ENCODE measurements at places on chromosomes 2 and 18. TPM values are rescaled to one million over a fixed set of nuclear protein-coding genes. Genes with fewer than 3 reads are reported as not detected.

Gene DYNAP
- 0.13 TPM for polyA plus RNA-seq

Gene TRABD2A
- polyA plus RNA-seq, result 5.5 TPM

Gene RNMT
- 181 TPM for polyA plus RNA-seq

DNA sequence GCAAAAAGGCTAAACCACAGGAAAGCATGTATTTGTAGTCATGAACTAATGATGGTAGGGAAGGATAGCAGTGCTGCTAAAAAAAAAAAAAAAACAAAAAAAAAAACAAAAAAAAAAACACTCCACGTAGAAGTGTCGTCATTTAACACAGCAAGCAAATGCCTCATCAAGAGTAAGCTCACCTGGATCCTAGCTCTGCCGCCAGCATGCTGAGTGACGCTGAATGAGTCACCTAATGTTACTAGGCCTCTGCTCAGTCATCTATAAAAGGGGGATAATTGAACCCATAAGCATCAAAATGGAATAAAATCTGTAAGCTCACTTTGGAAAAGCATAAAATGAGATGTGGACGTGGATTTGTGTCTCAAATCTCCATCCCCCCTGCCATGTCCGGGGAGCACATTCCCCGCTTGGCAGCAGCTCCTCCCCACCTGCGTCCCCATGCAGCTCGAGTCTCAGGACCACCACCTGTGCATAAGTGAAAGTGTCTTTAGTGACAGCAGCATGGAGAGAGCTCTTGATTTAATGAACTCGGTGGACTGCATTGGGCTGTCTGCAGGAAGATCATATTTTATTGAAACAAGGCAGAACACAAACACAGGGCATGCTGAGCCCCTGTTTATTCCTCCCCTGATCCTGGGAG, 427.5 kb downstream of the LRATD1 start:
- H3K4me1 ChIP-seq, result no peaks in the 10 kb centered on the region
- no peak for DNase-seq
- no peaks in the 10 kb centered on the region for H3K27me3 ChIP-seq
- H3K27ac ChIP-seq, result no peak overlapping the region
- no peak overlapping the region for H3K4me3 ChIP-seq

GRCh38 chr2:114935031-114935430, 492.6 kb downstream of the DPP10 start:
- no peaks in the 10 kb centered on the region for H3K27me3 ChIP-seq
- no peak overlapping the region for H3K27ac ChIP-seq
- no peak overlapping the region for H3K4me3 ChIP-seq
- DNase-seq, result no peak

Gene ALPG
- 0.89 TPM for polyA plus RNA-seq

DNA sequence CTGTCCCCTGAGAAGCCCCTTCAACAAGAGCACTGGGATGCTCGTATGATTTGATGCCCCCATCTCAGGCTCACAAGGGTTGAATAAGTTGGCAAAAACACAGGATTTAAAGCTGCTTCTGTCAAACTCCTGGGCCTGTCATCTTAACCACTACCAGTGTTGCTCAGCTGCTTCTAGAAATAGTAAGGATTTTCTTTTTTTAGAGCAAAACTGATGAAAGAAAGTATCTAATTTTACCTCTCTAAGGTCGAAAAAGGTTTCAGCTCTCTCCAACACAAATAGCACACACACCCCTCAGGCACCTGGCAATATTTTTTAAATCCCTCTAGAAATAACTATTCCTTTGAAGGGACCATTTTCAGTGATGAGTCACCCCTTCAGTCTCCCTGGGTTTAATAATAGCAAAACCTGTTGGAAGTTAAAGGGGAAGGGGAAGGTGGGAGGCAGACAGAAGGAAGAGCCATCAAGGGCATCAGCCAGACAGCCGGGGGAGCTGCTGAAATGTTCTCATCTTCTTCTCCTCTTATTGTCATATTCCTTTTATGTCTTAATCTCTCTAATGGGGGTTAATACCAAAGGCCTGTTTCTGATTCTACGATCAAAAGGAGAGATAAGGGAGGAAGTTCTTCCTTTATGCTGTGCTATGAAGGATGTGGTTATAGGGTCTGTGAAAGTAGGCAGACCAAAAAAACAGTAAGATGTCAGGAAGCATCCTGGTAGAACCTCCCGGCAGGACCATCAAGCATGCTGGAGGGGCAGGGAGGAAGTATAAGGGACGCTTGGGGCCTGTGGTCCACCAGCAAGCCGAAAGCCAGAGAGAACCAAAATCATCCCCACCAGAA, 31.9 kb upstream of the SLC35G4 start:
- no peaks in the 10 kb centered on the region for H3K4me1 ChIP-seq
- no peak overlapping the region for H3K4me3 ChIP-seq
- H3K36me3 ChIP-seq, result no peaks in the 10 kb centered on the region
- H3K27ac ChIP-seq, result no peak overlapping the region

- no peak for DNase-seq
- no peaks in the 10 kb centered on the region for H3K36me3 ChIP-seq
- H3K4me1 ChIP-seq, result no peaks in the 10 kb centered on the region
- no peak overlapping the region for H3K4me3 ChIP-seq
Observed at GRCh38 chr2:240932724-240933047, 26.6 kb downstream of the CROCC2 start.

Gene NOP58
- polyA plus RNA-seq, result 178 TPM

Gene E2F6
- 11.9 TPM for polyA plus RNA-seq

DNA sequence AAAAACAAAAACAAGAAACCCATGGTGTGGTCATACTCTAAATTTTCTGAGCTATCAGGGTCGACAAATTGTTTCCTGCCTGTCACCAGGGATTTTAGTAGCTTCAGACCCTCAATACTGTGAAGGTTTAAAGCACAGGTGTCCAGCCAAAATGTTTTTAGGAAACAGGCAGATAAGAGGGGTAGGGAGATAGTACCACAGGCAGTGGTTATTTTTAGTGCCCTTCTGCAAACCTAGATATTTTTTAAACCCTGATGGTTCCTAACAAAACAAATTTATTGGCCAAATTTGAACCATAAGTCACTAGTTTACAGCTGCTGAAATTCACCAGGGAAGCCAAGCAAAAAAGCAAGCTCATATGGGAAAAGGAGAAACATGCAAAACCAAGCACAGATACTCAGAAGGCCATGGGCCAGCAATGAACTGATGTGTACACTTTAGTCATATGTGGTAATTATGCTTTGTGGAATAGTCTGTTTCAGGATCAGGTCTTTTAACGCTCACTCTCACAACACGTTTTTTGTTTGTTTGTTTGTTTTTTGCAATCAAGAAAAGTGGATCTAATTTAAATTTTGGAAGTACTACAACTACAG, 156.8 kb upstream of the STK17B start:
- H3K27ac ChIP-seq, result no peak overlapping the region
- no peaks in the 10 kb centered on the region for H3K27me3 ChIP-seq
- no peaks in the 10 kb centered on the region for H3K4me1 ChIP-seq
- H3K4me3 ChIP-seq, result no peak overlapping the region
- H3K36me3 ChIP-seq, result no peaks in the 10 kb centered on the region

Gene MEIS1
- not detected for polyA plus RNA-seq

DNA sequence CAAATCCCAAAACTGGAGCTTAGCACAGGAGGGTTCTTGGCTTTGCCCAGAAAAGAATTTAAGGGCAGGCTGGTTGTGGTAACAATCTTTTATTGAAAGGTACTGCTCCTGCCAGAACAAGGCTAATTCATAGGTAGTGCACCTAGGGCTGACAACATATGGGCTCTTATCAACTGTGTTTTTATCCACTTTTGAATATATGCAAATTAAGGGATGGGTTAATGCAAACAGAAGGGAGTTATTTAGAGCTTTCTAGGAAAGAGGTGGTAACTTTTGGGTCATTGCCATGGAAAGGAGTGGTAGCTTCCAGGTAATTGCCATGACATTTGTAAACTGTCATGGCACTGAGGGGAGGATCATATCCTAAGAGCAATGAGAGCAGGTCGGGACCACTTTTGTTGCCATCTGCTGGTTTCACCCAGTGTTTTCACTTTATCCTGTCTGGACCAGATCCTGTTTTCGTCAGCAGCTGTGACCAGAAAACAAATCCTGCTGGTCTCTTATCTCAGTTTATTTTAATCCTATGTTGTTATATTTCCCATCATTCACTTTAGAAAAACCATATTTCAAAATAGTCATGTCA, 981 bp downstream of the C2orf66 start:
- H3K4me1 ChIP-seq, result no peaks in the 10 kb centered on the region
- no peak overlapping the region for H3K27ac ChIP-seq
- H3K27me3 ChIP-seq, result no peaks in the 10 kb centered on the region
- peak; percentile 51 for DNase-seq

DNA sequence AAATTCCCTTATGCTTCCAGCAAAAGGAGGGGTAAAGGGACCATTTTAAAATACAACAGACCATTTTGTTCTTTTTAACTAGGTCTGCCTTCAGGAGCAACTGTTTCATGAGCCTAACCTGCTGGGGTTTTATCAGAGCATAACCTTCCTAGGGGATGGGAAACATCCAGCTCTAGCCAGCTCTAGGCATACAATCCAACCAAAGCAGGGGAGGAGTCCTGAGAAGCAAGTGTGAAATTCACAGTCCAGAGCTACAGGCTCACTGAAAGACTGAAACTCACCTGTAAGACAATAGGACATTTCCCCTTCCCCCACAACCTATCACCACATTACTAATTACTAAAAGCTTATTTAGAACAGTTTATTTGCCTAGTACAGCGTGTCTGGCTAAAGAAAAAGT, 1296.6 kb upstream of the DDX18 start:
- H3K27me3 ChIP-seq, result no peaks in the 10 kb centered on the region
- H3K4me1 ChIP-seq, result no peaks in the 10 kb centered on the region
- no peak overlapping the region for H3K27ac ChIP-seq
- DNase-seq, result peak; percentile 7
- H3K36me3 ChIP-seq, result no peaks in the 10 kb centered on the region

Gene DYSF
- 7.3 TPM for polyA plus RNA-seq

DNA sequence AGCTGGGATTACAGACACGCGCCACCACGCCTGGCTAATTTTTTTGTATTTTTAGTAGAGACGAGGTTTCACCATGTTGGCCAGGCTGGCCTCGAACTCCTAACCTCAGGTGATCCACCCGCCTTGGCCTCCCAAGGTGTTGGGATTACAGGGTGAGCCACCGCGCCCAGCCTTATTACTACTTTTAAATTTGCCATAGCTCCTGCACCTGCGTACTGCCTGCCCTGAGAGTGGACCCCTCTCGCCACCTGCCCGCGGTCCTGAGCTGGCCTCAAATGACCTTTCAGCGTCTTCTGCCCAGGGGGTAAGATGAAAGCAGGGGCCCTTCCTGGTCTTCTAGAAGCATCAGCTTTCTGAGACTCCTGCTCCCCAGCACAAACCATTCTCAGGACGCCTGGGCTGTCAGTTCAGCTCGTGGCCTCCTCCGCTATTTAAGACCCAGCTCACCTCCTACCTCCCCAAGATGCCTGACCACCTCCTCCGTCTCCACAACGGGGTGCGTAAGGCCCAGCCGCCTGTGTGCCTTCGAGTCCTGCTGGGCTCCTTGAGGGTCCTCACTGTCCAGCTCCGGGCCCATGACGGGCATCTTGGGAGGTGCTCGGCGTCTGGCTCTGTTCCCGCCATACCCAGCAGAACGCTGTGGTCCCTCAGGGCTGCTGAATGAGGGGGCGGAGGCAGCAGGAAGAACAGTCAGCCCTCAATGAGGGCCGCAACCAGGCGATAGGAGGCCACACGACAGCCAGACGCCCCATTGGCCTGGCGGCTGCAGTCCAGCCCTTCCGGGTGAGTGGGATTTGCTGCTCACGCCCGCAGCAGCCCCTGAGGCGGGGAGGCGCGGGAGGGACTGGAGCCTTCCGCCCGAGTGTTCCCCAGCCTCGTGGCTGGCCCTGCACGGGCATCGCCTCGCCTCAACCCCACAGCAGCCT, 266.6 kb downstream of the TFCP2L1 start:
- H3K36me3 ChIP-seq, result no peaks in the 10 kb centered on the region
- peaks cover 21% of the 10 kb centered on the region for H3K27me3 ChIP-seq
- peak overlapping the region; percentile 46 for H3K4me3 ChIP-seq
- DNase-seq, result peak; percentile 87
- H3K4me1 ChIP-seq, result no peaks in the 10 kb centered on the region

Gene LRRC30
- polyA plus RNA-seq, result not detected

Gene GCG
- not detected for polyA plus RNA-seq

Gene CPS1
- polyA plus RNA-seq, result 4.9 TPM

Gene CAPG
- polyA plus RNA-seq, result 104 TPM

- H3K4me1 ChIP-seq, result no peaks in the 10 kb centered on the region
- H3K4me3 ChIP-seq, result no peak overlapping the region
- peaks cover 9% of the 10 kb centered on the region for H3K36me3 ChIP-seq
Observed at GRCh38 chr2:10149635-10150034, 27.1 kb downstream of the RRM2 start.

Gene TLX2
- not detected for polyA plus RNA-seq

DNA sequence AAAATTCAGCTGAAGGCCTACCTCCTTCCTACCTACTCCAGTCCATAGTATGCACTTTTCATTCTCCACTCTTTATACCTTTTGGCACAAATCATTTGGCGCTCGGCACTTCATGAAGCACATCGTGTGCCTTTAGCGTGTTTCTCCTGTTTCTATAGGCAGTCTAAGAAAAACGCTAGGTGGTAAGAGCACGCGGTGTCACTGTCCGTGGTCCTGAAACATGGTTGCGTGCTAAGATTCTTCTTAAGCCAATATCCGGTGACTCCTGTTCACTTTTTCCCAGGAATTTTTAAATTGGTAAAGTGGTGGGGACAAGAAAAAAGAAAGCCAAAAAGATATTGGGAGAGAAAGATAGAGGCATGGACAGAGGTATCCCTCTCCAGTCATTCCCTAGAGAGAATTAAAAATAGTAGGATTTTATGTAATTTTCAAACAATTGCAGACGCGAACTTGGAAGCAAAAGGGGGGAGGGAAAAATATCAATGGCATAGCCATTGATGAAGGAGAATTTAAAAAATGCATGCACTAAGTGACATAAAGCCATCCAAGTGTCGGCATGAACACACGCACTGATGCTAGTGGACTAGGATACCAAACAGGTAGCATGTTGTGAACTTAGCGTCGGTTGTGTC, 1.4 kb upstream of the CTNNA2 start:
- peaks cover 31% of the 10 kb centered on the region for H3K4me1 ChIP-seq
- peak; percentile 94 for DNase-seq
- H3K27ac ChIP-seq, result no peak overlapping the region

DNA sequence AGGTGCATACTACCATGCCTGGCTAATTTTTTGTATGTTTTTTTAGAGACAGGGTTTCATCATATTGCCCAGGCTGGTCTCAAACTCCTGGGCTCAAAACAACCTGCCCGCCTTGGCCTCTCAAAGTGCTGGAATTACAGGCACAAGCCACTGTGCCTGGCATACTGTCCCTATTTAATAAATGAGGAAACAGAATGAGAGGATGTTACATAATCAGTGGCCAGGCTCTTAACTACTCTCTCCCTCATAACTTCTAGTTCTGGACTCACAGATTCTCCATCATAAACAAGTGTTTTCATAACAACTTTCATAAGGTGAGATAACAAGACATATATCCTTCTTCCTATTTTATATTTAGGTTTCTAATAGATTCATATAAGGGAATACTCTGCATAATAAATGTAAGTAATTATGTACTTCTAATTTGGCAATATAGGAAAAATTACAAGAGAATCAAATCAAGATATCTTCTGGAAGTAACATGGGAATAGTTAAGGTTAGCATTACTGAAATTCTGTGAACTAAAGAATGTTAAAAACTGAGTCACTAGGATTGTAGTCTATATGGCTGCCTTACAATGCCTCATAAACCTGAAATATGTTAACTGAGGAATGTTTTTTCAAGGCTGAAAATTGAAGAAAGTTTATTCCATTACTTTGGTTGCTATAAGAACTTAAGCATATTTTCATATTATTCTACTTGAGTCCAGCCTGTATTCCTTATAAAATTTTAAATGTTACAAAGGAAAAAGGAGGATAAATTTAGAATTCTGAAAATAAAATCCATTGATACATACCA, 71.3 kb downstream of the SLC25A12 start:
- H3K27ac ChIP-seq, result no peak overlapping the region
- H3K36me3 ChIP-seq, result no peaks in the 10 kb centered on the region
- DNase-seq, result no peak
- H3K27me3 ChIP-seq, result no peaks in the 10 kb centered on the region
- H3K4me1 ChIP-seq, result no peaks in the 10 kb centered on the region
- no peak overlapping the region for H3K4me3 ChIP-seq

Gene AFF3
- 0.73 TPM for polyA plus RNA-seq
